ENCODE measurements at places on chromosomes 7 and 10.

GRCh38 chr10:6972226-6972625, 392.1 kb upstream of the PRKCQ start:
- no peak for DNase-seq

GRCh38 chr10:33817605-33818004, 483.1 kb upstream of the NRP1 start:
- DNase-seq = no peak

DNA sequence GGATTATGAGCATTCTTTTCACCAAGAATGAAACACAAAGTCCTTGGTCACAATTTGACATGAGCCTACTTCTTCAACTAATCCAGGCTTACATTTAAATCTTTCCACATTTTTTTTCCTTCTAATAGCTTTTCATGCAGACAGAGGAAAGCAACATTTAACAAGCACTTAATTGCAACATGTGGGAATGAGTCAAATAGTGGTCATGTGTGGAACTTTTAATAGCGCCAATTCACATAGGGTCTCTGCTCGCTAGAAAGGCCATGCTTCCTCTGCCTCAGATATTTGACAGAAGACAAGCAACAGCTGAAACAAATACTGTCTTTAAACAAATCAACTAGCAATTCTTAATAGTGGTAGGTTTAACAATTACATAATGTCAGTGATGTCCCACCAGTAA, 285.9 kb upstream of the ETV1 start:
- DNase-seq = no peak

DNA sequence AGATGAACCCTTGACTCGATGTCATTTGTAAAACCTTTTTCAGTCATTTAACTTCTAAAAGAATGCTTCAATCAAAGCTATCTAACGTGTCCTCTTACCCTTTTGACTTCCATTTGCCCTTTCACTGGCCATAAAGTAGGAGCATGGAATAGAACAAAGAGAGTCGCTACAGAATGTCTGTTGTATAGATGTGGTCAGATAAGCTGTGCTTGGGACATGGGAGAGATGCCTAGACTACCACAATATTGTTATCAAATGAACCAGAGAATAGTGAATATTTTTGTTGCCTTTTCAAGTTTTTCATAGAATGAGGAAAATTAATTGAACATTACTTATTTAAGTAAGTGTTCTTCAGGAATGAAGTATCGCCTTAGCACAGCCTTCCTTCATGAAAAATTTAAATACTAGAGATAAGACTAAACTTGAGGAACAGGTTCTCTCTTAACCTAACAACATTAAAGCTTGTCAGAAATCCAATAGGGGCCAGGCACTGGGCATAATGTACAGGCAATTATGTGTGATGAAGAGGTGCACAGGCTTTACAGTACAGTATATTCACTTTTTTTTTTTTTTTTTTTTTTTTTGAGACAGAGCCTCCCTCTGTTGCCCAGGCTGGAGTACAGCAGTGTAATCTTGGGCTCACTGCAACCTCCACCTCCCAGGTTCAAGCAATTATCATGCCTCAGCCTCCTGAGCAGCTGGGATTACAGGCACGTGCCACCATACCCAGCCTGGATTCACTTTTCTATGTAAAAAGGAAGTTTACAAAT, 7.5 kb upstream of the KMT2E start:
- no peak for DNase-seq

- no peak for DNase-seq
These were observed 1277.1 kb upstream of the AUTS2 start for GRCh38 chr7:68321076-68321639.

DNA sequence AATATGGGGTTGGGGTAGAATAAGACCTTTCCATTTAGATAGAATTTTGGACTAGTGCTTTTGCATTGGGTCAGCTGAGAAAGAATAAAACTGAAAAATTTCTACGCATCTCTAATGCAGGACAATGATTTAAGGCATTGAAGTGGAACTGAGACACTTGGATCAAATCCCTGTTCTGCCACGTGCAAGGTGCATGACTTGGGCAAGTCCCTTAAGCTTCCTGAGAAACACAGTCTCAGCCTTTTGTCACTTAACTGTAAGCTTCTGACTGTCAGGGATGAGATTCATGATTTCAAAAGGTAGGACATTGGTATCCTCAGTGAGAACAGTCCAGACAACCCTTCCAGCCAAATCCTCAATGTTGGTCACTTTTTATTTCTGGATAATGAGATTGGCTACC, 59.2 kb downstream of the ENTPD1 start:
- no peak for DNase-seq

DNA sequence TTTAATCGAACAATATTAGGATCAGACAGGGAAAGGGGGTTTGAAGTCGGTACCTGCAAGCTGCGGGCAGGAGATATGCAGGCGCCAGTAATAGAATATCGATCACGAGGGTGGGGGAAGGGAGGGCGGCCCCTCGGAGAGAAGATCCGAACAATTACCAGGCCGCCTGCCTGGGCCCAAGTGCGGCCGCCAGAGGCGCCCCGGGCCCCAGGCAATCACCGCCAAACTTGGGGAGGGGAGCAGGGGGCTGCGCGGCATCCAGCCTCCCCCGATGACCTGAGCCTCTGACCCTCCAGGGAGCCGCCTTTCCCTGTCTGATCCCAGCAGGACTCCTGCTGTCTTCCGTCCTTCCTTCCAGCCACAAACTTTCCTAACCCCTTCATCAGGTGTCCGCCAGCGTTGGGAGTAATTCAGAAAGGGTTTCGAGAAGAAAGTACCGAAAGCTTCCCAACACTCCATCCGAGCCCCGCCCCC, 1.1 kb downstream of the NKX1-2 start:
- no peak for DNase-seq

- DNase-seq = no peak
These were observed 30.8 kb upstream of the TMEM140 start for GRCh38 chr7:135117096-135117495.

DNA sequence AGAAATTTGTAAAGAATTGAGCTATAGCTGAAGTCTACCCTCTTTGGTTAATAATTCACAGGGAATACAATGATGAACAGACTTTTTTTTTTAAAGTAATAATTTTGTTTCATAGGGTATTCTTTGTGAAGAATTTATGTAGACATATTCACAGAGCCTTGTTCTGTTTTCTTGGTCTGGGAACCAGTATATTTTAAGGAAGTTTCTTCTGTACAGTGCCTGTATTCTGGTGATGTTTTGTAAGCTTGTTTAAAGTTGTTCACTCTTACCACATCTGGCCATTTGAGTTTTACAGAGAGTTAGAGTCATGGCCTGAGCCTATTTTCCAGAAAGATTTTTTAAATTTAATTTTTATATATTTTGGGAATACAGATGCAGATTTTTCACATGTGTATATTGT, 70.3 kb downstream of the CCSER2 start:
- DNase-seq = no peak

DNA sequence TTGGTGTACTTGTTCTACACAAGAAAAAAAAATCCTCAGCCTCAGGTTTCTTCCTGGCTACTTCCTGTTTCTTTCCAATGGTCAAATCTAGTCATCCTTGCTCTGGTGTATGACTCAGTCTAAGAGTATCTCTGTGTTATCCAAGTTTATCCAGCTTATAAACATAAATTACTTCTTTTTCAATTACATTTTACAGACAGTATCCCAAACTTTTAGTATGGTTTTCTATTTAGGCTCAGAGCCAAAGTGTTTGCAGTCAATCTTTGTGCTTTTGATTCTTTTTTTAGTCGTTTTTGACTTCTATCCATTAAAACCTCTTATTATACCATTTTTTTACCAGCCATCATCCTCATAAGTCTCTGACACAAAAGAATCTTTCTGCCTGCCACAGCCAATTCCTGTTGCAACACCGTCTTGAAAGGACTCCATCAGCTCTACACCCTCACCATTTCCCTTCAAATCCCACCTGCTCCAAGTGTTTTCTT, 294.6 kb downstream of the PTEN start:
- DNase-seq = no peak

- DNase-seq = no peak
These were observed 160.9 kb upstream of the CSTF2T start for GRCh38 chr10:51860257-51860656.

- no peak for DNase-seq
These were observed 248.8 kb downstream of the CELF2 start for GRCh38 chr10:11266426-11266825.

GRCh38 chr7:22364900-22365299, 7.9 kb upstream of the RAPGEF5 start:
- no peak for DNase-seq

GRCh38 chr7:142418326-142418725, 160.5 kb upstream of the PRSS58 start:
- no peak for DNase-seq

- no peak for DNase-seq
These were observed 293.9 kb downstream of the CCDC3 start for GRCh38 chr10:12707461-12708185.

DNA sequence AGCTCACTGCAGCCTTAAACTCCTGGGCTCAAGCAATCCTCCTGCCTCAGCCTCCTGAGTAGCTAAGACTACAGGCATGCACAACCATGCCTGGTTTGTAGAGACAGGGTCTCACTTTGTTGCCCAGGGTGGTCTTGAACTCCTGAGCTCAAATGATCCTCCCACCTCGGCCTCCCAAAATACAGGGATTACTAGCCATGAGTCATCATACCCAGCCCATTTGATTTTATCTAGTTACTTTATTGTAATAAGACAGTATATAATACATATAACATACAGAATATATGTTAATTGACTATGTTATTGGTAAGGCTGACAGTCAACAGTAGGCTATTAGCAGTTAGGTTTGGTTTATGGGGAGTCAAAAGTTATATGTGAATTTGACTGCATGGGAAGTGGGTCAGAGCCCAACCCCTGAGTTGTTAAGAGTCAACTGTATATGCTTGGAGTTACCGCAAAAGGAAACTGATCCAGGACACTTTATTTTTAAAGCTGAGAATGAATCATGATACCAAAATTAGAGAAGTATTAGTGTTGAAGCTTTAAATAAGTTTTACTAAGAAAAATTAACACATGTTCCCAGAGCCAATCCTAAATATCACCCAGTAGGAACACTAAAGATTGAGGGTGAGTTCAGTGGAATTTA, 20.7 kb upstream of the KMT2E start:
- no peak for DNase-seq

- no peak for DNase-seq
These were observed 10.0 kb downstream of the DNAJC1 start for GRCh38 chr10:21993360-21994001.

All from activated naive CD4-positive, alpha-beta T cell (primary cell).